D341Med (cell line): ENCODE measurements at places on chromosomes 11 and 22.

DNA sequence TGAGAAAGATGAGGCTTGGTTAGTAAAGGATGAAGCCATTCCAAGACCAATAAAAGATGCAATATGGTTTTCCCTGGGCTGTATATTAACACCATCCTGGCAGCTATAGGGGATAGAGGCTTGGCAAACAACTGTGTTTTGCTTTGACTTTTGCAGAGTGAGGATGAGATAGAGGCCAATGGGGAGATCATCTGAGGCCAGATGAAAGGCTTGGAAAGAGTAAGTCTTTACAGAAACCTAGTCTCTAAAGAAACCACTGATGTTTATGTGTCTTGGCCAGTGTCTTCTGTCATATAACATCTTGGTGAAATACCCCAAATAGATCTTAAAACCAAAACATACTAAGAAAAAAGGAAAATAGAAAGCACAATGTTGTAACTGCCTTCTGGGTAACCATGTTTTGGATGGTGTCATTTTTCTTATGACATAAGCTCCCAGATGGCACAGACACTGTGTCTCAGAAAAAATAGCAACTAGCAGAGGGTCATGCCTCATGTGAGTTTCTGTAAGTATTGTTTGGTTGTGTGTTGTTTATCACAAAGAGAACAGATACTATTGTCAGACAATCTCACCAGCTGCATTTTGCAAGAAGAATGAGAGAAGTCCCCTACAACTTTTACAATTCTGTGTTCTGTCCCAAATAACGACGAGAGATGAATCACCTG lies 305.4 kb downstream of the ST3GAL4 start:
- no peak for DNase-seq

DNA sequence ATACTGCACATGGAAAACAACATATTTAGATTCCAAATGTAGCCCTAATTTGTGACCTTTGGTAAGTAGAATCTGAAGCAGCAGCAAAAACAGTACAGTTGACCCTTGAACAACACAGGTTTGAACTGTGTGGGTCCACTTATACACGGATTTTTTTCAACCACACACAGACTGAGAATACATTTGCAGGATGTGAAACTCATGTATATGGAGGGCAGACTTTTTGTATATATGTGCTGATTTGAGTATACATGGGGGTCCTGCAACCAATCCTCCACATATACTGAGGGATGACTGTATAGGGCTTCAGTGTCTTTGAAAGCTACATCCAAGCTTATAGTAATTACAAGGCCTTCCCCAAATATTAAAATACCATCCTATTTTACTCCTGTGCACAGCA lies 120.5 kb downstream of the MPPED2 start:
- no peak for DNase-seq

GRCh38 chr11:77211040-77211451 lies 83.0 kb downstream of the MYO7A start:
- no peak for DNase-seq

- no peak for DNase-seq
These were observed 14.8 kb upstream of the MPPED1 start for GRCh38 chr22:43396934-43397457.

DNA sequence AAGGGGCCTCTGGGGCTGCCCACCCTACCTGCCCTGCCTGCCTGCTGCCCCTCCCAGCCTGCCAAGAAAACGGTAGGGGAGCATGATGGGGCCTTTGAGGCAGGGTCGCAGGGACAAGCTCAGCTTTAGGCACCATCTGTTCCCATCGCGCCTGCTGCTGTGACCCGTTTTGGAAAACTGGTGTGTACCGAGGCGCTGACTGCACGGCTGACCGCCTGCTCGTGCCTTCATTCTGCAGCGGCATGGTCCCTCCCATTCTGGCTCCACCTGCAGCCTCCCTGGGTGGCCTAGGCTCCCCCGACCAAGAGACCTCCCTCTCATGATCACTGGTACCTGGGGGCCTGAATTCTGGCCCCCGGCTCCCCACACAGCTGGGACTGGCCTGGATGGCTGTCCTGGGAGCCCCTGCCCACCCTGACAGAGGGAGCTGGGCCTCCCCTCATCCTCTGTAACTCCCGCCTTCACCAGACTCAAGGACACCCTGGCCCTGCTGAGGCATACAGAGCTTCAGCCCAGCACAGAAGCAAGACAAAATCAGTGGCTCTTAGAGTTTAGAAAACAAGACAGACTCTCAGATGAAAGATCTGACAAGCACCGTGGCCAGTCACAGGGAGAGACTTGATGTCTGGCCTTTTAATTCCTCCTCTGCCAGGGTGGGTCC lies 6.5 kb upstream of the MYRF start:
- DNase-seq = no peak

DNA sequence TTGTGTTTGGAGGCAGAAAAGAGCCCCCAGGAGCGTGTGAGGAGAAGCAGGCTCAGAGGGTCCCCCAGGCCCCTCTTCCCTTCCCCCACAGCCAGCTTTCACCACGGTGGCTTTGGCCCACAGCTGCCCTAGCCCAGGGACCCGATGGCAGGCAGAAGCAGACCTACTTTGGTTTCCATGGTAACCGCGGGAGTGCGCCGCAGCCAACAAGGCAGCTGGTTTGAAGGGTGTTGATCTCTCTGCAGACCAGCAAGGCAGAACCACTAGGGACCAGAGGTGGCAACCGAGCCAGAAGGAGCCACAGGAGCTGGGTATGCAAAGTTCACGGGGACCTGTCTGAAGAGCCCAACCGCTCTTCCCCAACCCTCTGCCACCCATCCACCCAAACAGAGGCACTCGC lies 69.4 kb downstream of the BUD13 start:
- peak; percentile 57 for DNase-seq

DNA sequence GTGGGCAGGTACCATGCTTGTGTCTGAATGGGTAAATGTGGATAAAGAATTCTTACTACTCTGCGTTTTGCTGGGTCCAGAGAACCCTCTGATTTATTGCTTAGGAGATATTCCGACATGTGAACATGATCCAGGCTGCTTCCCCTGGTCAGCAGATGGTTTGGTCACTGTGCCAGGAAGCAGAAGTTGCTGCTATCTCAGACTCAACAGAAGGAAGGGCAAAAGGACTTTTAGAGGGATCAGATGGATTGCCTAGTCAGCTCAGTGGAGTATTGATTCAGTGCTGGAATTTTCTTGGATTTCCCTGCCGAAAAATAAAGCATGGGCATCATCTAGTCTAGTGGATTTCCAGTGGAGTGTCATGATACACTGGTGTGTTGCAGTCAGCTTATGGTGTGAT lies 440.1 kb downstream of the NTM start:
- DNase-seq = no peak

DNA sequence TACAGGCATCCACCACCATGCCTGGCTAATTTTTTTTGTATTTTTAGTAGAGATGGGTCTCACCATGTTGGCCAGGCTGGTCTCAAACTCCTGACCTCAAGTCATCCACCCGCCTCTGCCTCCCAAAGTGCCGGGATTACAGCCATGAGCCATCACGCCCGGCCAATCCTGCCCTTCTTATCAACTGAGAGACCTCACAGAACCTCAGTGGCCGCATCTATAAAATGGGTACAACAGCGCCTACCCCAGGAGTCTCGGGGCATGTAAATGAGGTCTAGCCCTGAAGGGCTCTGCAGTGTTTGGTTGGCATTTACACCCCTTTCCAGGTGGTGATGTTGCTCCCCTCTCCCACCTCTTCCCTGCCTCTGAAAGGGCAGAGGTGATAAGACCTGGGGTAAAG lies 11.7 kb downstream of the SYNGR1 start:
- DNase-seq = no peak

- peak; percentile 78 for DNase-seq
These were observed 2.0 kb upstream of the UBXN1 start for GRCh38 chr11:62680825-62681240.

GRCh38 chr11:8080674-8081590 lies at the start of gene TUB:
Gene TUB (plus strand): TSS chr11:8081211. CDS start chr11:8081511, 300 bp downstream.
- DNase-seq = peak; percentile 86

DNA sequence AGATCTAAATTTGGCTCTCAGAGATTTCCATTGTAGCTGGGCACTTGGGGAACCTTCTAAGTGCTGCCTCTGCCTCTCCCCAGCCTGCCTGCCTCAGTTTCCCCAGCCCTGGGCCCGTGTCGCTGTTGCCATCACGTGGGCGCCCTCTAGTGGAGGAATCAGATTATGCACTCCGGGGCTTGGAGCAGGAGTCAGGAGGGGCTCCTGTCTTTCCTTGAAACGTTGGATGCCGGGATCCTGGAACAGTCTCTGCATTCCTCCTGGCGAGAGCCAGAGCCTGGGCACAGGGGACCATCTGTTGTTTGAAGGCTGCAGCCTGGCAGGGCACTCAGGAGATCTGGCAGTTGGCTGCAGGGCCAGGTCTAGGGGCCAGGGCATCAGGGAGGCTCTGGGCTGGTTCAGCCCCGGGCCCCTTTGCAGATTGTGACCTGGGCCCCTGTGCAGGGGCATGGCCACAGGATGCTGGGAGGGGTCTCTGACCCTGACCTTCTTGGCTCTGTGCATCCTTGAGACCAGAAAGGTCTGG lies 71.6 kb downstream of the LRP5 start:
- DNase-seq = peak; percentile 82

GRCh38 chr22:38828191-38828590 lies 15.6 kb downstream of the NPTXR start:
- DNase-seq = no peak

- DNase-seq = no peak
These were observed 137.9 kb upstream of the RASSF10 start for GRCh38 chr11:12871241-12871640.

GRCh38 chr11:1209371-1210057 lies 13.4 kb upstream of the MUC5B start:
- DNase-seq = no peak

DNA sequence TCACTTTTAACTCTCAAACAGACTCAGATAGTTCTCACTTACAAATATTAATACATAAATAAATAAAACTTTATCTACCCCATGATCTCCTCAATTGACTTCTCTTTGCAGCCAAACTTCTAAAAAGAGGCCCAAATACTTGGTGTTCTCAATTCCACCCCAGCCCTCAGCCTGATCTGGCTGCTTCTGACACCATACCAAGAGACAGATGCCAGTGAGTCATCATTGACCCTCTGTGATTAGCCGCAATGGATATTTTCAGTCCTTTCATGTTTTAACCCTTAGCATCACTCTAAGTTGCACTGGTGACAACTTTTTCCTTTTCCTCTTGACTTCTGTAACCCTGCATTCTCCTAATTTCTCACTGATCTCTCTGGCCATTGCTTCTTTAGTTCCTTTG lies 184.1 kb upstream of the ARHGAP20 start:
- no peak for DNase-seq

DNA sequence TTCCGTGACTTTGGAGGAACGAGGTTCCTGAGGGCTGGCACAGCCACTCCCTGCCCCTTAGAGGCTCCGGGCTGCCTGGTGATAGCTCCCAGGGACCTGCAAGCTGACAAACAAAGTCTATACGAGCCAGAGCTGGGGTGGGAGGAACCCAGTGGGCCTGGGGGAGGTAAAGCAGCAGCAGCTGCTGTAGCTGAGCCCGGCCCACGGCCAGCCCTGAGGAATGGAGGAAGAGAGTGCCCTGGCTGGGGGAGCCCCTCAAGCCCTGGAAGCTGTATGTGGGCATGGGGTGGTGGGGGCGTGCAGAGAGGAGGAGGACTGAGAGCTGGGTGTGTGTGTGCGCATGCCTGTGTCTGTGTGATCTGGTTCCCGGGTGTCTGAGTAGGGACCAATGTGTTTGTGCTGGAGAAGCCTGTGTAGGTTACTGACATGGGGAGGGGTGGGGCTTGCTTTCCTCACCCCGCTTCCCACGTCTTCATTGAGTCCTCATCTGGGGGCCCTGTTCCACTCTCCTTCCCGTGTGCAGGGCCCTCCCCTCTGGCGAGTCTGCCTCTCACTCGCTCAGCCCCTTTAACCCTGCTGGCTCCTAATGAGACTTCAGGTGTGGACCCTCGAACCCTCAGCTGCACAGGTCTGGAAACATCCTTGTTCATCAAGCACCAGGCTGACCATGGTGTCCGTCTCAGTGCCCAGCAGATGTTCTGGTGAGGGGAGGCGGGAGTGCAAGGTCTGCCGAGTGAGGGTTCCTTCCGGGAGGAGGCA lies 10.8 kb downstream of the ST3GAL4 start:
- DNase-seq = no peak

GRCh38 chr11:79205786-79206185 lies 235.0 kb downstream of the TENM4 start:
- no peak for DNase-seq

- DNase-seq = no peak
These were observed 17.8 kb downstream of the GRAMD4 start for GRCh38 chr22:46637711-46638600.

GRCh38 chr11:128738942-128739341 lies 45.1 kb downstream of the FLI1 start:
- DNase-seq = no peak

GRCh38 chr11:21177379-21177778 lies 508.0 kb downstream of the NELL1 start:
- no peak for DNase-seq

- no peak for DNase-seq
These were observed 1.9 kb downstream of the MMP7 start for GRCh38 chr11:102528618-102529017.

DNA sequence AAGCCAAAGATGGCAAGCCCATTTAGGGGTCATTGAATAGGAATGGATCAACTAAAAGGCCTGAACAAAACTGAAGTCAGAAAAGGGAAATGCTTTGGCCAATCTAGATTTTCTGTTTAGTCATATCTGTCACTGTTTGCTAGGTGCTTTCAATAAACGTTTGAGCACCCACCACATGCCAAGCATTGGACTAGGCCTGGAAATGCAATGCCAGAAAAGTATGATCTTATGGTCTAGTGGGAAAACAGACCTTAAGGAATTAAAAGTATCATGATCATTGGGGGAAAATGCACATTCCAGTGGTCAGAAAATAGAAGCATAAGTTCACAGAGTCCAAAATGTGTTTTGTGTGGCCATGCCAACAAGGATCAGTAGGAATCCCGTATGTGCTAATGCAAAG lies 76.8 kb upstream of the BIRC3 start:
- DNase-seq = no peak

DNA sequence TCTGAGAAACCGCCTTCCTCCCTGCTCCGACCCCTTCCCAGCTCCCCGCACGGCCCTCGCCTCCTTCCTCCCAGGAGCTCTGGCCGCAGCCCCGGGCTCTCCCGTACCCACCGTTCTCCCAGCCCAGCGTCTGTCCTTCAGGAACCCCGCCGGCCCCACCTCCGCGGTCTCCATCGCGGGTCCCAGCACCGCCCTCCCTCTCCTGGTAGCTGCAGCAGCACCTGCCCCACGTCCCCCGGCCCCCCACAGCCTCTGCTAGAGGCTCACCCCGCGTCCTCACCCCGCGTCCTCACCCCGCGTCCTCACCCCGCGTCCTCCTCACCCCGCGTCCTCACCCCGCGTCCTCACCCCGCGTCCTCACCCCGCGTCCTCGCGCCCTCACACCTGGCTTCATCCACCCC lies 85.9 kb downstream of the WNT7B start:
- no peak for DNase-seq

DNA sequence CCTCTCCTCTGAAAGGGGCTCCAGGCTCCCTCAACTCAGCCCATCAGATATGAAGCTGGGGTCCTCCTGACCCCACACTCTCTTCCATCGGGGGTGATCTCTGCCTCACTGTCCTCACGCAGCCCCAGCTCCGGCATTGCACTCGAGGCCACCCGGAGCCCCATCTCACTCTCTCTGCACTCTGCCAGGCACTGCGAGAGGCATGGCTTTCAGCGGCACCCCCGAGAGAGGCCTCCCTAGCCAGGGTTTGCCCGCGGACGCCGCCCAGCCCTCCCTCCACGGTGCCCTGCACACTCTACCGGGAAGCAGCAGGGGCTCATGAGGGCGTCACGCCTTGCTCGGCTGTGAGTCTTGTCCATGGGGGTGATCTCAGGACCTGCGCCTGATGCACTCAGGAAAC lies 436.2 kb downstream of the BRD1 start:
- DNase-seq = no peak

- no peak for DNase-seq
These were observed 22.2 kb upstream of the PICK1 start for GRCh38 chr22:38034884-38035529.
